ENCODE measurements at places on chromosomes 5 and 9. TPM values are rescaled to one million over a fixed set of nuclear protein-coding genes. Genes with fewer than 3 reads are reported as not detected.

DNA sequence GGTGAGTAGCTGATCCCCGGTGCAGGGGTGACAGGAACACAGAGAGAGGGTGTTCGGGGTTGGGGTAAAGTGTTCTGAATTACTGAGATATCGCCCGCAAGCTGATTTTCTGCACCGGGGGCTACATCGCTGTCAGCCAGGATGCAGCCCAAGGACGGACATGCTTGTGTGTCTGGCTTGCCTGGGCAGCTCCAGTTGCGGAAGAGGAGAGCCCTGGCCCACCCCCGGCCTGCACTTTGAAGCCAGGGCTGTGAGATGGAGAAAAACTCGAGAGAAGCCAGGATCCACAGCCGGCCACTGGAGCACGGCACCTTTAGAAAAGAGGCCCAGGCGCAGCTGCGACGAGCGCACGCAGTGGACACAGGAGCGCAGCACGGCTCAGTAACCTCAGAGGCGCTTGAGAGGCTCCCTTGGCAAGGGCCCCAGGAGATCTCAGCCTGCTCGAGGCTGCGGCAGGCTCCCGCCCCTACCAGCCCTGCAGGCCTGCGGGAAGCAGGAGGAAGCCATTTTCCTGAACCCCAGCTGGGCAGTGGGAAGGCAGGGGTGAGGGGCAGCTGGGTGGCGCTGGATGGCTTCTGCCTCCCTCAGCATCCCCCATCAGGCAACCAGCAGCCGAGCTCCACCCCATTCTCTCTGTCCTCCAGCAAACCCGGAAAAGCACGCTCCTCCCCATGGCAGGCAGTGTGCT, 59.2 kb downstream of the C9orf50 start:
- H3K27ac ChIP-seq: peak overlapping the region; percentile 30
- H3K4me1 ChIP-seq: peaks cover 50% of the 10 kb centered on the region
- H3K27me3 ChIP-seq: no peaks in the 10 kb centered on the region
- DNase-seq: no peak
- H3K36me3 ChIP-seq: no peaks in the 10 kb centered on the region

DNA sequence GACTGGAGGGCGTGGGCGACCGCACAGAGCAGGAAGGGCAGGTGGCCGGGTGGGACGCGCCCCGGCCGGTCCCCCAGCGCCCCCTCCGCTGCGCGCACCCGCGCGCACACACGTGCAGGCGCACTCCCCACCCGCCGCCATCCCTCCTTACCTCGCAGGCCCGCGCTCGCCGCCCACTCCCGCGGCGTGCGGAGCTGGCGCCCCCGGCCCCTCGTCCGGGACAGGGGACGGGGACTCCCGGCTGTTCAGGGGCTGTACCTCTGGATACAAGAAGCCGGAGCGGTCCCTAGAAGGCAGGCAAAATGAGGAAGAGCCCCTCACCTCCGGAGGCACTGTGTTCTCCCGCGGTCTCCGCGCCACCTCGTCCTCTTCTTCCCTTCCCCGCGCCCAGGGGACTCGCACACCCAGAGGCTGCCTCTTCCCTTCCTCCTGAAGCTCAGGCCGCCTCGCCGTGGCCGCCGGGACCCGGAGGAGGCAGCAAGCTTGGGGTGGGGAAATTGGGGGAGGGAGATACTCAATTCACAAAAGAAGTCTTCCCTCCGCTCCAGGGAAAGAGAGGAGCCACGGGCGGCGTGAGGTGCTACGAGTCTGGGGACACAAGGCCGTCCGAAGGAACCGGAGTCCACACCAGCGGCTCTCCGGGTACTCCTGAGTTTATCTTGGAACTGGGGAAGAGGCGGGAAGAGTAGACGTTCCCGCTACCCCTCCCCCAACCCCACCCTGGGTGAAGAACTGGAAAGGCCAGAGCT, 1.4 kb upstream of the GABRB2 start:
- no peak overlapping the region for H3K27ac ChIP-seq
- H3K4me1 ChIP-seq: peaks cover 8% of the 10 kb centered on the region
- peak overlapping the region; percentile 97 for H3K4me3 ChIP-seq
- H3K36me3 ChIP-seq: no peaks in the 10 kb centered on the region
- DNase-seq: no peak
- peaks cover 86% of the 10 kb centered on the region for H3K27me3 ChIP-seq

- no peaks in the 10 kb centered on the region for H3K27me3 ChIP-seq
- no peaks in the 10 kb centered on the region for H3K36me3 ChIP-seq
- DNase-seq: no peak
- peaks cover 7% of the 10 kb centered on the region for H3K4me1 ChIP-seq
These were observed 780.5 kb upstream of the CDH9 start for GRCh38 chr5:27818888-27819287.

GRCh38 chr5:51468196-51468595, 84.9 kb downstream of the ISL1 start:
- peaks cover 4% of the 10 kb centered on the region for H3K4me1 ChIP-seq
- peaks cover 3% of the 10 kb centered on the region for H3K27me3 ChIP-seq
- no peak overlapping the region for H3K27ac ChIP-seq
- no peak for DNase-seq

DNA sequence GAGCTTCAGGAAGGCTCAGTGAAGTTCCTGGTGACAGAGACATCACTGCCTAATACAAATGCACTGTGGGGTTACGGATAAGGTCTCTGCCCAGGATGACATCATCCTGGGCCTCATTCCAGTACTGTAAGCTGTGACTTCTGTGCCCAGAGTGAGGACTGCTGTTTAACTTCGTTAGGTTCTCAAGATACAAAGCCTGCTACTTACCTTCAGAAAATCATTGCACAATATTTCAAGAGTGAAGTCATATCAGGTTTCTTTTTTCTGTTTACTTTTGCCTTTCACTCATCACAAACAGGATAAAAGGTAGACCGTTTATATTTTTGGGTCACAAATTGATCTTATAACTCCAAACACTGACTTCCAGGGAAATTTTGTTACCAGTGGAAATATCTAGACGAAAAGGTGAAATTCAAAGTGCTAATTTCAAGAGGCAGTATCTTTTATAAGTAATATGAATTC, 241.2 kb downstream of the PIK3R1 start:
- no peak for DNase-seq
- H3K4me1 ChIP-seq: peaks cover 46% of the 10 kb centered on the region
- H3K36me3 ChIP-seq: peaks cover 12% of the 10 kb centered on the region

DNA sequence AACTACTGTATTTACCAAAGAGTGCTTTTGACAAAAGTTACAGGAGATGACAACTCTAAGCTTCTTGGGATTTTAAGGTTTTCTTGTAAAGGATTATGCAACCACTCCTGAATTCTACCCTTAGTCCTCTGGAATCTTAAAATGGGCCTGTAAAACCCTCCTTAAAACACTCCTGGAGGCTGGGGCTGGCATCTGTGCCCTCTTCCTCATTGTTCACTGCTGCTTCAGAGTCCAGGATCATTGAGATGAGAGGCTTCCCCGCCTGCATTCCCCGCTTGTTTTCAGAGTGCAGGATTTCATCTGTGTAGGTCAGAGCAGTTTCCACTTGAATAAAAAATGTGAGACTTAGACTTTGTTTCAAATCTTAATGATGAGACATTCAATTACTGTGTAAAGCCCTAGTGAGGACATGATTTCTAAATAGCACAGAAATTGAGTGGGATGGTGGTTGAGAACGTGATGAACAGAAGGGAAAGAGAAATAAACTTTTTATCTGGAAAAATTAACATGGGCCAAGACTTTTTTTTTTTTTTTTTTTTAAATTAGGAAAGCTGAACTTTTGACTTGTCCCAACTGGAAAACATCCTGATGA, 40.4 kb downstream of the PCSK5 start:
- H3K36me3 ChIP-seq: peaks cover 28% of the 10 kb centered on the region
- H3K4me1 ChIP-seq: peaks cover 21% of the 10 kb centered on the region
- H3K4me3 ChIP-seq: no peak overlapping the region
- no peak for DNase-seq
- peak overlapping the region; percentile 26 for H3K27ac ChIP-seq

DNA sequence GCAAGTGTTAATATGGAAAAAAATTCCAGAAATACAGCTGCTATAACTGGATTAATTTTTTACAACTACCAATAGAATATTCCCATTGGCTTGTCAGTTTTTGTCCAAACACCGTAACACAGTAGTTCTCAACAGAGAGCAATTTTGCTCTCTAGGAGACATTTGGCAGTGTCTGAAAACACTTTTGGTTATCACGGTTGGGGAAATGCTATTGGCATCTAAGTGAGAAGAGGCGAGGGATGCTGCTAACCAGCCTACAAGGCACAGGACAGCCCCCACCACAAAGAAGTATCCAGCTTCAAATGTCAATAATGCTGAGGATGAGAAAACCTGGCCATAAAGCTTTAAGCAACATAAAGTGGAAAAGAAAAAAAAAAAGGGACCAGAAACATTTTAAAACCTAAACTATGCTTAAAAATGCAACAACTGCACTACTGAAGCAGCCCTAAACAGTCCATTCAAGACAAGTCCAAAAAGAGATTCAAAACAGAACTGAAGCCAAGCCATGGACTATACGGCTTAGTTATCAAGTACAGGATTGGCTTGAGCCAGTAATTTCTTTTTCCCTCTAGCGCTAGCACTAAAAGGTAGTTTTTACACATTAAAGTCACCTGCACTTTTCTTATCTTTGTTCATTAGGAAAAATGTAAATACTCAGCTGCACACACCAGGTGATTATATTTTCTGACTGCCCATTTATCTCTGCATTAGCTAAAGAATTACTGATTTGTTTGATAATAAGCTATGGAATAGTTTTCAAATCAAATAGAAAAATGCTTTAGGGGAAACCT, 83.9 kb downstream of the NR3C1 start:
- H3K4me3 ChIP-seq: no peak overlapping the region
- H3K36me3 ChIP-seq: peaks cover 18% of the 10 kb centered on the region
- H3K27ac ChIP-seq: peak overlapping the region; percentile 32
- H3K27me3 ChIP-seq: no peaks in the 10 kb centered on the region
- DNase-seq: no peak

GRCh38 chr5:143683459-143683858, 128.5 kb upstream of the HMHB1 start:
- DNase-seq: no peak
- H3K36me3 ChIP-seq: no peaks in the 10 kb centered on the region
- no peak overlapping the region for H3K4me3 ChIP-seq
- H3K4me1 ChIP-seq: peaks cover 28% of the 10 kb centered on the region
- no peaks in the 10 kb centered on the region for H3K27me3 ChIP-seq

DNA sequence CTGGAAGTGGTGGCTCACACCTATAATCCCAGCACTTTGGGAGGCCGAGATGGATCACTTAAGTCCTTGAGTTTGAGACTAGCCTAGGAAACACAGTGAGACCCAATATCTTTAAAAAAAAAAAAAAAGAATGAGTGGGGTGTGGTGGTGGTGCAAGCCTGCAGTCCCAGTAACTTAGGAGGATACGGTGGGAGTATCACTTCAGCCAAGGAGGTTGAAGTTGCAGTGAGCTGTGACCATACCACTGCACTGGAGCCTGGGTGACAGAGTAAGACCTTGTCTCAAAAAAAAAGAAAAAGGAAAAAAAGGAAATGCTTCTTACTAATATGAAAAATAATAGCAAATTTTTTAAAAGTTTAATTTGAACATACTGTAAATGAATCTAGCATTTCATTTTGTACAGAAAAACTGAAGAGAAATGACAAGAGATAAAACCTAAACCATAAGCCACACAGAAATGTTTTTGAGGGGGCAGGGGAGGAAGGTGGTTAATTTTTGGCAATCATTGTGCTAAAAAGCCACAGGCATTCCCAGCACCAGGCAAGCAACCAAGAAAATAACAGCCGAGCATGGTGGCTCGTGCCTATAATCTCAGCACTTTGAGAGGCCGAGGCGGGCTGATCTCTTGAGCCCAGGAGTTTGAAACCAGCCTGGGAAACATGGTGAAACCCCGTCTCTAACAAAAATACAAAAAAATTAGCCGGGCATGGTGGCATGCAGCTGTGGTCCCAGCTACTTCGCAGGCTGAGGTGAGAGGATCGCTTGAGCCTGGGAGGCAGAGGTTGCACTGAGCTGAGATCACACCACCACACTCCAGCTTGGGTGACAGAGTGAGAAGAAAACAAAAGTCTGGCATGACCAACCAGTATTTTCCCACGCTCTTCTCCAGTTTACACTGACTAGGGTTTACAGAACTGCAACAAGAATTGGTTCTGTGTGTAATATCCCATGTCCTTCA, 114.5 kb upstream of the NR5A1 start:
- H3K4me3 ChIP-seq: no peak overlapping the region
- H3K27ac ChIP-seq: no peak overlapping the region
- peaks cover 13% of the 10 kb centered on the region for H3K4me1 ChIP-seq
- no peak for DNase-seq

DNA sequence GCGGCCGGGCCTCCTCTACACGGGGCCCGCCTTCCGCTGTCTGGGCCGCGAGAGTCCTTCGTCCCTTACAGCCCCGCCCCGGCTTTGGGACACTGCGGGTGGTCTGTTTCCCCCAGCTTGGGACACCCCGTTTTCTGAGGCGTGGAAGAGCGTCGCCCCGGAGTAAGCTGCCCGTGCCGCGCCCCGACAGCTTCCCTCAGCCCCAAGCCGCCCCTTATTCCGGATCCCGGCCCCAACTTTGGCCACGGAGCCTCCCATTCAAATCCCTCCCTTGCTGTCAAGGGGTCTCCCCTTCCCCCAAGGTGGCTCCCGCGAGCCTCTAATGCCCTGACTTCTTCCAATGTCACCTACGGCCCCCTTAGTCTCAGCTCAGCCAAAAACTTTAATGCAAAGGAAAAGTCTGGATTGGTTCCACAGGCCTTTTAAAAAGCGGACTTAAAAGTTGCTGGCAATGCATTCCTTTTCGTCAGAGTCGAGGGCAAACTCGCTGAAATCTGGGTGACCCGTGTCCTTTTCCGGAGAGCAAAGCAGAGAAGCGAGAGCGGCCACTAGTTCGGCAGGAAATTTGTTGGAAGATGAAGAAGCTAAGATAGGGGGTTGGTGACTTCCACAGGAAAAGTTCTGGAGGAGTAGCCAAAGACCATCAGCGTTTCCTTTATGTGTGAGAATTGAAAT, 19.8 kb downstream of the EXOSC2 start:
- DNase-seq: no peak
- peak overlapping the region; percentile 96 for H3K4me3 ChIP-seq
- no peaks in the 10 kb centered on the region for H3K27me3 ChIP-seq
- H3K27ac ChIP-seq: peak overlapping the region; percentile 92
- no peaks in the 10 kb centered on the region for H3K36me3 ChIP-seq
- H3K4me1 ChIP-seq: peaks cover 24% of the 10 kb centered on the region

SV2C gene
- 6.9 TPM for total RNA-seq

SNX2 gene
- total RNA-seq: 67.3 TPM

ADAMTS16 gene
- total RNA-seq: 2.0 TPM

HRCT1 gene
- total RNA-seq: 0.40 TPM

SHB gene
- 14.4 TPM for total RNA-seq

KCTD16 gene
- 3.0 TPM for total RNA-seq

SPATA31D4 gene
- not detected for total RNA-seq
